Stimulated activated CD8-positive, alpha-beta memory T cell treated with anti-CD3 and anti-CD28 coated beads, Interleukin-4, amount 100 ng/mL, for 24 hours (primary cell): ENCODE measurements at places on chromosomes 2 and 18.

GRCh38 chr2:161625996-161626395, 1.8 kb downstream of the SLC4A10 start:
- DNase-seq = no peak

GRCh38 chr18:40235836-40236235, 1719.2 kb upstream of the PIK3C3 start:
- no peak for DNase-seq

DNA sequence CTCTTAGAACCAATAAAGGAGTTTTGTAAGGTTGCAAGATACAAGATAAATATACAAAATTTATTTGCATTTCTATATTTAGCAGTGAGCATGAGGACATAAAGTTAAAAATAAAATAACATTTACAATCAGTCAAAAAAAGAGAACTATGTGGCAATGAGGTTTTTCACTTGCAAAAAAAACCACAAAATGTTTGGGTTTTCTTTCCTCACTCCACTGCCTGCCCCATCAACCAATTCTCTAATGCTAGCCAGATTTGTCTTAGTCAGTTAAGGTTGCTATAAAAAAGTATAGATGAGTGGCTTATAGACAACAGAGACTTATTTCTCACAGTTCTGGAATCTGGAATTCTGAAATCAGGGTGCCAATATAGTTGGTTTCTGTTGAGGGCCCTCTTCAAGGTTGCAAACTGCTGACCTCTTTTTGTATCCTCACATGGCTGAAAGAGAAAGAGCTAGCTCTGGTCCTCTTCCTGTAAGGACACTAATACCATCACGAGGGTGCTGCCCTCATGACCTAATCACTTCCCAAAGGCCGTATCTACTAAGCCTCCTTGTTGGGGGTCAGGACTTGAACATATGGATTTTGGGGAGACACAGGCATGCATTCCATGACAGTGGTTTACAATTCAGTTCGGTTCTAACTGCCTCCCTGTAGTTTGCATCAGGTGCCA, 566.2 kb downstream of the GALR1 start:
- no peak for DNase-seq

DNA sequence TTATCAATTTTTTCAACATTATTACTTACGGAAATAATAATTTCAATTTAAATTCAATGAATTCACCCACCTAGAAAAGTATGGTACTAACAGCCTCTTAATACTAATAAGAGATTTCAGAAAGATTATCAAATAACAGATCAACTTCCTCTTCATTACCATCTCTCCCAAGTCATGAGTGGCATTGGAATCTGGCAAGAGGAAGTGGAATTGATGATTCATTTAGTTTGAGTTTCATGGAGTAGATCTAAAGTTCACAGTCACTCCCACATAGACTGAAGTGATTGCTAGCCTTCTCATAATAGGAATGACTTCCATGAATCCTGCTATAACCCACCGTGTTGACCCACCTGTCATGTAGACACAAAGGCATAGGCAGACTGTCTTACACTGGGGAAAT, 77.7 kb upstream of the WDR75 start:
- DNase-seq = no peak

- DNase-seq = no peak
Measured at GRCh38 chr2:15677141-15677843, 85.6 kb downstream of the DDX1 start.

DNA sequence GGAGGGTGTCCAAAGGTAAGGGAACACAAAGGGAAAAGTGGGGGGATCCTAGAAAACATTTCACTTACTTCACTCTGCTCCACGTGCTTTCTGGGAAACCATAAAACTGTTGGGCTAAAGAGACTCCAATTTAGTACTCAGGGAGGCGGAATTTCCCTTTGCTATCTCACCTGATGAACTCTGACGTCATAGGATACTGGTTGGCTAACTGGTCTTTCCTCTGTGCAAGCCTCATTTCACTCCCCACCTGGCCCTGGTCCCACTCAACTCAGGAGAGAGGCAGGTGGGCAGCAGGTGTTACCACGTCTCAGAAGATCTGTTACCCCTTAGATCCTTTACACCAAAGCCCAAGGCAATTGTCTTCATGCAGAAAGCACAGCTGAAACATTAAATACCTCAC, 51.8 kb upstream of the PMAIP1 start:
- no peak for DNase-seq

DNA sequence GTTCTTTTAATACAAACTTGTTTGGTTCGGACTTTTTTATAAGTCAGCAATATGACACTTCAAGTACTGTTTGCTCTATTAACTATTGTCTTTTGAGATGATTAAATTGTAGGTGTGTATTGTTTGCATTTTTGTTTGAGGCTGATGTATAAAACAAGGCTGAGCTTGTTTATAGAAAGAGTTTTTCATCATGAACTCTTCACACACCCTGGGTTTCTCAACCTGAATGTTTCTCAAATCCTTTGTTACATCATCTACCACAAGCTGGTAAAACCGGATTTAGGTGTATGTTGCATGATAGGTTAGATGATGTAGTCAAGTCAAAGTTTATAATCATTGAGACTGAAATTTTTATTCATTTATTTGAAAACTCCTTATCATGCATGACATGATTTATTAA, 335.2 kb upstream of the LRATD1 start:
- no peak for DNase-seq

DNA sequence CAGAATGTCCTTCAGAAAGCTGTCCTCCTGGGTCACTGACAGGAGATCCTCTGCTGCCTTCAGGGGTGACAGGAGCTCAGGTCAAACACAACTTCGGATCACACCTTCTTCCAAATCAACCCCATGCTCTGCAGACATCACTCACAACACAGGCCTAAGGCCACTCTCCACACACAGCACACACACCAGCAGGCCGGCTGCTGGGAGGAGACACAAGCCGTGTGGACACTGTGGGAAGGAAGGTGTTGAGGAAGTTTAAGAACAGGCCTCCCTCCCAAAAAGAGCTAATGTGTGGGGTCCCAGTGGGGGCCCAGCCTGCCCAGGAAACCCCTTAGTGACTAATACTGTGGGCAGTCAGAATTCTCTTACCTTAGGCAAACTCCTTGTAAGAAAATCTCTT, 290.3 kb upstream of the ID2 start:
- no peak for DNase-seq

- DNase-seq = no peak
Measured at GRCh38 chr2:237895544-237896506, 36.4 kb downstream of the RAMP1 start.

- no peak for DNase-seq
Measured at GRCh38 chr2:201859949-201860348, 53.6 kb downstream of the CDK15 start.

- DNase-seq = no peak
Measured at GRCh38 chr18:67428158-67428557, 88.4 kb downstream of the DSEL start.

GRCh38 chr2:235960011-235960715, 208.0 kb downstream of the GBX2 start:
- no peak for DNase-seq

DNA sequence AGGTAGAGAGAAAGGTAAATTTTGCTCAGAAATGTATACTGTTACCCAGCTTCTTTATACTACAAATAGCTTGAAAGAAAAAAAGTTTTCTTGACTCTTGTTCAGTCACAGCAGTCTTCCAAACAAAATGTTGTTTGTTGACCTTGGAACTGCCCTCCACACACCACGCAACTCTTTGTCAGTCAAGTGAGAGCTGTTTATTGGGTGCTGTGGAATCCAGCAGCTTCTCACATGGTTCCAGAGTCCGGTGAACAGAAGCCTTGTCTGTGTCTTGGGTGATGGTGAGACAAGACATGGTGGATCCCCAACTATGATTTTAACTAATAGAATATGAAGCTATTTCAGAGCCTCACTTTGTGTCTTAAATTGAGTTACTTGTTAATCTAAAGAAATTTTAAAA, 112.5 kb downstream of the MAP2 start:
- no peak for DNase-seq

DNA sequence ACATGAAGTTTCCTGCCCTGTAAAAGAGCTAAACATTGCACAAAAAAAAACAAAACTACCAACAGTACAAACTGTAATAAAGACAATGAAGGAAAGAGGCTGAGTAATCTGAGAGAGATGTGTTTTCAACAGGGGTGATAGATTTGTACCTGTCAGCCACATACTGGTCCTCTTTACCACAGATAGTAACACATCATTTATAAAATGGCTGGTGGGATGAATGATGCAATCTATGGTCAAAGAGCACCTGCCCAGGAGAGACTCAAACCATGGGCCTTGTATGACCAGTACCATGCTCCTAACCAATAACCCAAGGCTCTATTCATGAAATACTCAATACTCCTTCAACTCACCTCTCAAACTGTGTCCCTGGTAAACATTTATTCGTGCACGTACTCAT, 4.5 kb downstream of the SUCLG1 start:
- DNase-seq = no peak

DNA sequence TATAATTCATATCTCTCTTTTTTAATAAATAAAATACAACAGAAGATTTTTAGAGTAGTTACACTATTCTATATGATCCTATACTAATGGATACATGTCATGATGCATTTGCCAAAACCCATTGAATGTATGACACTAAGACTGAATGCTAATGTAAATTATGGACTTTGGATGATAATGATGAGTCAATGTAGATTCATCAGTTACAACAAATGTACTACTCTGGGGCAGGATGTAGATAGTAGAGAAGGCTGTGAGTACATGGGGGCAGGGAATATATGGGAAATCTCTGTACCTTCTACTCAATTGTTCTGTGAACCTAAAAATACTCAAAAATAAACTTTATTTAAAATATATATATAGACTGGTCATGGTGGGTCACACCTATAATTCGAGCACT, 45.6 kb upstream of the NEDD4L start:
- DNase-seq = no peak

DNA sequence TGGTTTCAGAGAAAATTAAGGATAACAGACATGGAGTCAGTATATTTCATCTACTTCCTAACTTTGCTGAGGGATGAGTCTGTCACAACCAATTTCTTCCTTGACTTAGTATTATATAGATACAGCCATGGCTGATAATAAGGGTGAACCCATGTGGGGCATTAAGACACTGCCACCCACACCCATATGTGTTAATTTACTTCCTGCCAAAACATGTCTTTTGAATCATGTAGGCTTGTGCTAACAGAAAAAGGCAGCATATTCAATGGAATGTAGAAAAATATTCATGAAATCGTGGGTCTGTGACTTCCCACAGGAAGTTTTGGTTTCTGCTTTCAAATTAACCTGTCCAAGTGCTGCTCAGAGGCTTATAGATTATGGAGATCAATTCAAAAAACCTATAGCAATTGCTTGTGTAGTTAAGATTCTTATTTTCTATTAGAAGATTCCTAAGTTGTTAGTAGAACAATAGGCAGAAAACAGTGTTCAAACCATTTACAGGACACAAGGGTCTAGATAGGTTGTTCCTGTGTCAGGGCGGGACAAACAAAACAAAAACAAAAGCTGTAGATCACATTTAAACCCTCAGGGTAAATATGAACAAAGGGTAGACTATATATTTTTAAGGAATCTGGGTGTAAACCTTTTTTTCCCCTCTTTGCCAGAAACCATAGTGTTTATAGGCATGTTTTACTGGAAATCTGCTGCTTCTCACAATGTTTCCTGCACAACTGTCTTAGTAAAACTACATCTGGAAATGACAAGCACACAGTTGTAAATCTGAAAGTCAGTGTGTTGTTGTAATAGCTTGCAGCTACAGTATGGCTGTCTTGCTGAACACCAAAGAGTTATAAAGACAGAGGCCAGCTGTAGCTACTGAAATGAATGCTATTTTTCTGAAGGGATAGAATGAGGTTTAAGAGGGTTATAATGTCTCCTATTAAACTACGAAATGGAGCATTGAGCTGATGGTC, 691.2 kb downstream of the EPHA4 start:
- DNase-seq = no peak

- DNase-seq = no peak
Measured at GRCh38 chr2:135785032-135785431, 43.4 kb downstream of the UBXN4 start.

DNA sequence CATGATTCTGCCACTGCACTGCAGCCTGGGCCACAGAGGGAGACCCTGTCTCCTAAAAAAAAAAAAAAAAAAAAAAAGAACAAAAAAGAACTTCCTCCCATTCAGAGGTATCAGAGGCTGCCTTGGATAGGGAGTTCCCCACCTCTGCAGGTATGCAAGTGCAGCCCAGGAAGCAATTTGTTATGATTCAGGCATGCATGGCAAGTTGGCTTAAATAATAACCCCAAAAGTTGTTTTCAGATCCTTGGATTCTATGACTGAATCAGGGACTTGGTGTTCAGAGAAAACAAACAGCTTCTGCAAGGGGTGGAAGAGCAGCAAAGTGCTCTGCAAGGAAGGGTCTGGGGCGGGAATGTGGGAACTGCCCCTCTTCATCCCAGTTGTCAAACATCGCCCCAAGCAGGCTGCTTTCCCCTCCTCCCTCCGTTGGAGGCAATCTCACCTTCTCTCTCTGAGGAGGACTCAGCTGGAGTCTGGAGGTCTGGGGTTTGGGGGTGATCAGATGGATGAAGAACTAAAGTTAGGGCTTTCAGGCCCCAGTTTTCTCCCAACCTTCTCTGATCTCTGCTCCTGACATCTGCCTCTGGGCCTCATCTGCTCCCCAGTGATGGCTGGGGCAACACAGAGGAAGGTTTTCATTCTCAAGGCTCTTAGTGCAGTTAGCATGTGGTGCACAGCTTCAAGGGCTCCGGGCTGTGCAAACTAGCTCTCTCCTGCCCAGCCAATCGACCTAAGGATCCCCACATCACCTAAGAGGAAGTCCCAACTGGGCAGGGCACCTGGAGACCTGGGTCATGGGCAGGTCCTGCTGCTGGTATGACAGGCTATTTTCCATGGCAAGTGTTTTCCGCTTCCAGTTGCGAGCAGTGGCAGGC, 3.5 kb upstream of the GDF7 start:
- DNase-seq = no peak

DNA sequence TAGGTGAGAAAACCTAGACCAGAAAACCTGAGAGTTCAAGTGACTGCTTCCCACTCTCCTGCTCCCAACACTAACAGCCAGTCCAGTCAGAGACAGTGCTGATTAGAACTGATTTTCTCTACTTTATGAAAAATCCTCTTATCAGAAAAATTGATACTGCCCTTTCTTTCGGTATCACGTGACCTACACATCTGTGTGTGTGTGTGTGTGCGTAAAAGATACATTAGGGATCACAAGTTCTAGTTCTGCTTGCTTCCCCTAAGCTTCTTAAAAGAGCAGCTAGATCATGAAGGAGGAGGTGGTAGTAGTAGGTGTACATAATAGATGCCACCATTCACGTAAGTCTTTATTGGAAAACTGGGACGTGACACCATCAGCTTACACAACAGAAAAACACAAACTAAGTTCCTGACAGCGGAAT, 1.5 kb downstream of the ARL5A start:
- no peak for DNase-seq

DNA sequence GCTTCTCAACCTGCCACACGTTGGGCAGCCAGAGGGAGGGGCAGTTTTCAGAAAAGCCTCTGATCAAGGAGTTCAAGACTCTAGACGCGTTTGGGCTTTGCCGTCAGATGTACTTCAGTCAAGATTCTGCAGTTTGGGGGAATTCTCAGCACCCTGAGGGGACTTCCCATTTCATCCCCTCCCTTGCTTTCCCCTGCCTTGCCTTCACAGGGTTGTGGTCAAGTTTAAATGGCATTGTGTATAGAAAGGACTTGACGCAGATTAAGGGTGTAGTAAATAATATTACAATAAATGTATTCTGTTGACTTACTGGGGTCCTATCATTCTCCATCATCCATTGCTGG, 198.3 kb upstream of the NABP1 start:
- DNase-seq = no peak
